Activated effector memory CD4-positive, alpha-beta T cell treated with anti-CD3 and anti-CD28 coated beads, Interleukin-2, amount 50 U/mL, for 16 hours (primary cell): ENCODE measurements at places on chromosomes 3 and 15.

- DNase-seq, result no peak
Measured at GRCh38 chr15:83082730-83083386, 15.8 kb upstream of the BTBD1 start.

DNA sequence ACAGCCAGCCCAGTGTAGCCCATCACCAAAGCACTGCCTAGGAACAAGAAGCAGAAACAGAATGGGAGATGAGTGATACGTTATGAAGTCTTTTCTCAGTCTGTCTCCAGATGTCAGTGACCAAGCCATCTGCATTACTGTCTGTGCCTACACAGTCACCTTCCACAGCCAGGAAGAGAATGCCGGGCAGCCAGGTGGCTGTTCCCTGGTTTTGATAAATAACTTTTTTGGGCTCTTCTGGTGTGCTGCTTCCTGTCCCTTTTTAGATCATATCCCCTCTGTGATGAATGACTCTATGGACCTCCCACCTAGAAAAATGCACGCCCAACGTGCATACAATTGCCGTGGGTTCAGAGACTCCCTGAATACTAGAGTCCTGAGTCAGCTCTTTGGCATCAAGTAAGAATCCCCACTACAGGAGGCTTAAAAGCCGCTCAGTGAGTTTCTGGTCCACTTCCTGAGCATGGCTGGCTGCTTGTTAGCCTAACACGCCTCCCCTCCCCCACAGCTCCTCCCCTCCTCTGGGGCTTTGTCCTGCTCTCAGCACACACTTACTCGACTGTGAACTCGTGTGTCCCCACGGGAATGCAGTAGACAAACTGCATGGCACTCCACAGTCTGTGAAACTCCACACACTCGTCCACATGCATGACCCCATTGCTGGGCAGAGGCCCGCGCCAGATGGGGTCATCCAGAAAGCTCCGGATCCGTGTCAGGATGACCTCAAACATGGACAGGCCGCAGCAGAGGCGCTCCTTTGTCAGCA is 34.7 kb downstream of the NIPA2 start:
- DNase-seq, result no peak

GRCh38 chr15:32781781-32782180 is 64.0 kb downstream of the GREM1 start:
- no peak for DNase-seq

GRCh38 chr3:142925140-142925539 is 36.3 kb upstream of the PCOLCE2 start:
- no peak for DNase-seq

GRCh38 chr3:125317761-125318160 is 57.4 kb downstream of the ZNF148 start:
- no peak for DNase-seq

- no peak for DNase-seq
Measured at GRCh38 chr3:192772240-192772894, 45.0 kb upstream of the FGF12 start.

- DNase-seq, result no peak
Measured at GRCh38 chr15:44034933-44035624, 160.0 kb downstream of the FRMD5 start.

DNA sequence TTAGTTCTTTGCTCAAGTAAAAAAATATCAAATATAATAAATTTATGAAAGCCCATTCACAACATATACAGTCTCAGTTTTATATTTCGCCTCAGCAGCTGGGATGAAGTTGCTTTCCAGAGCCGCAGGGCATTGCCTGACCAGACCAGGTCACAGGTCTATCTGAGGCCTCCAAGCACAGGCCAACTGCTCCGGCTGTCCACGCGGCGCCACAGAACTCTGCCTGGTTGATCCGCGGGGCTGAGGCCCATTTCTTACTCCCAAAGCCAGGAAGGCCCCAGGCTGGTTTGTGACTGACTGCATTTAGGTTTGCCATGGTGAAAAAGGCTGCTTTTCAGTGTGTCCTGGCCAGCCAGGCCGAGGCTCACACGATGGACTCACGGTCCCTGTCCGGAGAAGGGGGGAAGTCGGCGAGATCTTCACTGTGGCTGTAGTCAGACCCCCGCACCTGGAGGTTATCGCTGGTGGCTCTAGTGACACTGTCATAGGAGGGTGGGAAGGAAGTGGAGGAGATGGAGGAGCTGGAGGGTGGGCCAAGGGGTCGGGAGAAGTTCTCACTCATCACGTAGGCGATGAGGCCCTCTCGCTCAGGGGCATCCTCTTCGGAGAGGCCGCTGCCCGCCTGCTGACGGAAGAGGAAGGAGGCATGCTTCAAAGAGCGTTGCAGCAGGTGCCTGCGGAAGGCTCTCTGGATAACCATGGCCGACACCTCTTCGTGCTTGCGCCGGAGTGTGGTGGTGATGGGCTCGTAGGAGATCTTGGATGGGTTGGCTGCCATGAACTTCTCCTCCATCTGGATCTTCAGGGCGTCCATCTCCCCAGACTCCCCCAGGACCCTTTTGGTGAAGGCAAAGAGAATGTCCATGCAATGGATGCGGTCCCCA is 54.1 kb downstream of the EXOG start:
- peak; percentile 36 for DNase-seq

DNA sequence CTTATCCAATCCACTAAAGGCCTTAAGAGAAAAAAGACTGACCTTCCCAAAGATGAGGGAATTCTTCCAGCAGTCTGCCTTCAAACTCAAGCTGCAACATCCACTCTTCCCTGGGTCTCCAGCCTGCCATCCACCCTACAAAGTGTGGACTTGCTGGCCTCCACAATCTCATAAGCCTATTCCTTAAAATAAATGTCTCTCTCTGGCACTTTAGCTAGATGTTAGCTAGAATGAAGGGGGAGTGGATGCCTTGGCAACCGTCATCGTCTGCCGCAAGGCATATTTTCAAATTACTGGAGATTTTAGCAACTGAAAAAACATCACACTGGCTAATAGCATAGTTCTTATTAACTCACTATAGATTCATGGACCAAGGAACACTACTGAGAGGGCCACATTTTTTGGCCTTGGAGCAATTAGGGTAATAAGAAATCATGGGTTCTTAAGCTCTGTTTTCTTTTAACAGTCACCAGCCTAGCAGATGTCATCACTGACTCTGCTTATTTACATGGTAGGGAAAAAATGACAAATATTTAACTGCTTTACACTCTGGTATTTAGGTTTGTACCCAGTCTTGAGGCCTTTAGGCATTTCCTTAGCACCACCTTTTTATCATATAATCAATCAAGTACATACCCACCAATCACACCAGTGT is 245.3 kb downstream of the MYRIP start:
- no peak for DNase-seq

GRCh38 chr3:84100861-84101260 is 857.9 kb upstream of the CADM2 start:
- DNase-seq, result no peak

- DNase-seq, result no peak
Measured at GRCh38 chr15:69743091-69743490, 290.5 kb downstream of the RPLP1 start.

DNA sequence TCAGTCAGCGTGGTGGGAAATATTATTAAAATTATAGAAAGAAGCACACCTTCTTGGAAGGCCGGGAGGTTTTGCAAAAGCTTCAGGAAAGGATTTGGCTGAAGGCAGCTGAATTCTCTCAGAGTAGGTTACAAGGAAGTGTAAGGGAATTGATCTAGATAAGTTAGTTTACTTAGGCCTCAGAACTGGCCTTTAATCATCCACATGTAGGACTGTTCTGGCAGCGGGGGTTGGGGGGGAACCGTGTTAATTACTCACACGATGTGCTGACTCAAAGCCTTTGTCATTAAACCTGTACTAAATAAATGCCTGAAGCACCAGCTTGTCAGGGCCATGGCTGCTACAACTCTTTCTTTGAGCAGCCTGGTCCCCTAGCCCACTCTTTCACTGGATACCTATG is 12.8 kb downstream of the ASB14 start:
- DNase-seq, result no peak

DNA sequence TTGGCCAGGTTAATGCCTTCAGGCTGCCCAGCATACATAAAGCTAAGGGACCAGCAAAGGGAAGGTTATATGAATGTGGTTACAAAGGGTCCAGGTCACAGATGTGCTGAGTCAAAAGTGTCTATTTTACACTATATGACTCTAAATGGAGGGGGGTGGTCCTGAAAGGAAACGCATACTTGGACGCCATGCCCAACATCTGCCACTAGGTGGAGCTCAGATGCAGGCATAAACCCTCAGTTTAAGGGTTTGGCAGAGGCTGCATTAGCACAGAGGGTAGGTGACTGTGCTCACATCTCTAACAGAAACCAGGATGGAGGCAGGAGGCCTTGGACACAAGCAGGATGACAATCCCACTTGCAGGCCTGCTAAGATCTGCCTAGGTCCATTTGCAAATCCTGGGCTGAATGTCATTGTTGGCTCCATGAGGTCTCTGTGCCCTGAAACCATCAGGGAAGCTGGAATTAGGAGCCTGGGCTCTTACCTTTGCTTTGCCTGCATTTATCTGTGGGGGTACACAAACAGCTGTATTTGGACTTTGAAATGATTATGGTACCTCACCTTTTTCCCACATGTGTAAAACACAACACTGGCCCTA is 55.8 kb downstream of the ZNF621 start:
- DNase-seq, result peak; percentile 83

- no peak for DNase-seq
Measured at GRCh38 chr3:24498391-24498790, 3.7 kb upstream of the THRB start.

GRCh38 chr3:174110761-174111160 is 713.2 kb downstream of the NLGN1 start:
- no peak for DNase-seq

DNA sequence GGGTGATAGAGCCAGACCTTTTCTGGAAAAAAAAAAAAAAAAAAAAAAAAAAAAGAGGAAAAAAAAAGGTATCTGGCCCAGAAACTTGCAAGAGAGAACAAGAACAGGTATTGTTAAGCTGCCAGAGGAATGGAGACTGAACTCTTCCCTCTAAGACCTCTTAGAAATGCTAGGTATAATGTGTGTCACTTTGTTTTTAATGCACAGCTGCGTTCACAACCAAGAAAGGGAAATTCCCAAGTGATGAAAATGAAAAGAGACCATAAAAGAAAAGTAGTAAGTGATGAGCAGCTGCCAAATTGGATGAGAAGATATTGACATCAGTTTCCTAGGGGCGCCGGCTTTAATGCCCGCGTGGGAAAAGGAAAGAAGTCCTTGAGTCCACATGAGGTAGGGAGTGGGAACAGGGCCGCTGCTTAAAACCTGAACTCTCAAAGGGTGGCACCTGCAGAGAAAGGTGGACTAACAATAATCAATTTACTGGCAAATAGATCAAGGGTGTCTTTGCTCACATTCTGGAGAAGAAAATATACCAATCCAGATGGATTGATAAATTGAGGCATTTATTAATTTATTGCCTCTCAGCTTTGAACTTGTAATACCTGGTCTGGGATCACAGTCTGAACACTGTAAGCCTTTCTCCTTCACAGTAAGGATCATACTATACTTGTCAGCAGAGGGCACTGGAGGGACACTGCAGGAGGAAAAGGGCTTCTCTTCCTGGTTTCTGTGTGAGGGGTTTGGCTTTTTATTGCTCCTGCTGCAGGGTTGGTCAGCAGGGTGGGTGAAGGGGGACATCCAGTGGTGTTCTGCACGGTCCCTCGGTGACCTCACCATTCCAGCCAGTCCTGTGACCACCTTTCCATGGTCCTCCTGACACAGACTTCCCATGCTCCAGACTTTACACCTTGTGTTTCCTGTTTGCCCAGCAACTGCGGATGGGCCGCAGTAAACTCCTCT is 131.6 kb downstream of the AQP9 start:
- DNase-seq, result no peak

GRCh38 chr3:190446573-190447279 is 3.0 kb downstream of the TMEM207 start:
- no peak for DNase-seq

DNA sequence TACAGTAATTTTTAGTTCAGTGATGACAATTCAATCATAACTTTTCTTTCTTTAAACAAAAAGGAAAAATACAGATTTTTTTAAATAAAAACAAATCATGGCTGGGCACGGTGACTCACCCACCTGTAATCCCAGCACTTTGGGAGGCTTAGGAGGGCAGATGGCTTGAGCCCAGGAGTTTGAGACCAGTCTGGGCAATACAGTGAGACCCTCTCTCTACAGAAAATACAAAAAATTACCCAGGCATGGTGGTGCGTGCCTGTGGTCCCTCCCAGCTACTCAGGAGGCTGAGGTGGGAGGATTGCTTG is 25.6 kb upstream of the ATG7 start:
- DNase-seq, result no peak

GRCh38 chr15:68969298-68969697 is 39.0 kb downstream of the SPESP1 start:
- DNase-seq, result no peak

DNA sequence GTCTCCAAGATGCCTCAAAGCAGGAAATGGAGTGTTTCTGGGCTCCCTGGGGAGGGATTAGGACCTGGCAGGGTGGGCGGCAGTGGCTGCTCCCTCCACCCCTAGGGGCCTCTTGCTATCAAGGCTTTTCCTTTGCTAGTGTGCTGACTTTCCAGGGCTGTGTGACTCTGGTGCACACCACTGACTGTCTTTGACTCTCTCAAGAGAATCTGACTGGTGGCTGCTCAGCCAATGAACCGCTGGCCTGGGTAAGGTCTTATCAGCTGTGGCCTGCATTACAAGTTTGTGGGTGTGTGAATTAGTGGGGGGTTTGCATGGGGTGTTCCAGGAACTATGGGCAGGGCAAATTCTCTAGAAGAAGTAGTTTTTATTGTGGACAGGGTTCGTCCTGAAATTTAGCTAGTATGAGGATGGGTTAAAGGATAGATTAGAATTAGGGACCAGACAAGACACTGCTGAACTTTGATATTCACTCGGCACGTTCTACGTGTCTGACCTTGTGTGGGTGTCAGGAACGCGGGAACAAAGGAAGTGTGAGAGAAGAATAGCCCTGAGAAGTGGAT is 29.5 kb downstream of the SIAH2 start:
- DNase-seq, result no peak

GRCh38 chr3:9721700-9722060 is 9.9 kb upstream of the BRPF1 start:
- DNase-seq, result no peak

DNA sequence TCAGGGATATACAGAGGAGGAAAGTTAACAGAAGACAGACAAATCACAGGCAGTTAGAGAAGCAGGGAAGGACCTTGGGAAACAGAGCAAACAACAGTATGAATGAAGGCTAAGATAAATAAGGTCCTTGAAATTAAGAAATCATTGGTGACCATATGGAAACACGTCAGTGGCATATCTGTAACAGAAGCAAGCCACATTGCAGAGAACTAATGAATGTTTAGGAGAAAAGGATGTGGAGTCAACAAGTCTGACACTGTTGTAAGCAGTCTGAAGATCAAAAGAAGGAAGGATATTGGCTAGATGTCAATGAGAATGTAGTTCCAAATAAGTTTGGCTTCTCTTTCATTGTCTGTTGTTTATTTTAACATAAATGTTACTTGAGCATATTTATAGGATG is 542.4 kb downstream of the UNC13C start:
- DNase-seq, result no peak

DNA sequence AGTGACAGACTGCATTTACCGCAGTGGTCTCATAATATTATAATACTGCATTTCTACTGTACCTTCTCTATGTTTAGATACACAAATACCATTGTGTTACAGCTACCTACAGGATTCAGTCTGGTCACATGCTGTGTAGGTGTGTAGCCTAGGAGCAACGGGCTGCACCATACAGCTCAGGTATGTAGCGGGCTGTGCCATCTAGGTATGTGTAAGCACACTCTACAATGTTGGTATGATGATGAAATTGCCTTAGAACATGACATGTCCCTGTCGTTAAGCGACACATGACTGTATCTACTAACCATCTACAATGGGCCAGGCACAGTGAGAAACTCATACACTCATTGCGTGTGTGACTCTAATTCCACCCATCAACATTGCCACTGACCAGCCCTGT is 85.5 kb upstream of the SEC13 start:
- no peak for DNase-seq

GRCh38 chr3:182268711-182269110 is 524.6 kb upstream of the ATP11B start:
- DNase-seq, result no peak
